ENCODE measurements at places on chromosomes 6 and 20.

DNA sequence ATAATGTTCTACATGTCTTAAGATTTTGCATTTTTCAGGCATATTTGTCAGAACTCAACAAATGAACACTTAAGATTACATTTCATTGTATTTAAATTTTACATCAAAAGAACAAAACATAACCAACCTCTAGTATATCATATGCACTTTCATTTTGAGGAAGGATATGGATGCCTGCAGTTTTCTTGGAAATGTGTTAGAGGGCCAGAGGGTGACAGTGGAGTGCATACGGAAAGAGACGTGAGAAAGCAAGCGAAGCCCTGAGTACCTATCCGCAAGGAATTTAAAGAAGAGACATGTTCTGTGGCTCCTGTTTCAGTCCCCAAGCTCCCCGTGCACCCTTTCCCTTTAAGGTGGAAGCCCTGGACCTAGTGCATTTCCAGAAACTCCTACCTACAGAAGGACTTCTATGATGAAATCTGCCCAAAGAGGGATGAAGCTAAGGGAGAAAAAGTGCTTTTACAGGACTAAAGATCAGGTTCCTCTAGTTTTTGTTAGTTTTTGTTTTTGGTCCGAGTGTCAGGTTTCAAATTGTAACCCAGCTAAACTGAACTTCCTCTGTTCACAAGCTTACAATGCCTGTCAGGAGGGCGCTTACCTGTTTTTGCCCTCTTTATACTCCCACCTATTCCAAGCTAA lies 38.8 kb downstream of the EZR start:
- DNase-seq, result no peak

DNA sequence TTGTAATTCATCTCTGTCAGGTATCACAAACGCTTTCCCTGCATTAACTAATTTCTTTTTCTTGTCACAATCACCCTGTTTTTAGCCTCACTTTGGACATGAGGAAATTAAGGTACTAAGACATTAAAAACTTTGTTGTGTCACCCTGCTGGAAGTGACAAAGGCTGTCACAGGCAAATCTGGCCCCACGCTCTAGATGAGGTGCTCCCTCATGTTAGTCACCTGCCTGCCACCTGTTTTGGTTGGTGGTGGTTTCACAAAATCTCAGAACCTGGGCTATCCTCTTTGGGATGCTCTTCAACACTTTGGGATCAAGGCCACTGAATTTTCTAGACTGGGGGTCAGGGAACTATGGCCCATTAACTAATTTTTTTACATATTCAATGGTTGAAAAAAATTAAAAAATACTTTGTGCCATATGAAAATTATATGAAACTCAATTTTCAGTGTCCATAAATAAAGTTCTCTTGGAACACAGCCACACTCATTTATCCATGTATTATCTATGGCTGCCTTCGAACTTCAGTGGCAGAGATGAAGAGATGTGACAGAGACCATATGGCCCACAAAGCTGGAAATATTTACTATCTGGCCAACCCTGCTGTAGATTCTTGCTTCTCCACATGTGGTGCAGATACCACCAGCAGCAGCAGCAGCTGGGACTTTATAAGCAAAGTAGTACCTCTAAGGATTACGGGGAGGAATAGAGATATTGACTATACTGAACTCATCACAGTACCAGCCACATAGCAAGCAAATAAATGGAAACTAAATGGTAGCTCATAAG lies 16.1 kb upstream of the TNFAIP3 start:
- no peak for DNase-seq

DNA sequence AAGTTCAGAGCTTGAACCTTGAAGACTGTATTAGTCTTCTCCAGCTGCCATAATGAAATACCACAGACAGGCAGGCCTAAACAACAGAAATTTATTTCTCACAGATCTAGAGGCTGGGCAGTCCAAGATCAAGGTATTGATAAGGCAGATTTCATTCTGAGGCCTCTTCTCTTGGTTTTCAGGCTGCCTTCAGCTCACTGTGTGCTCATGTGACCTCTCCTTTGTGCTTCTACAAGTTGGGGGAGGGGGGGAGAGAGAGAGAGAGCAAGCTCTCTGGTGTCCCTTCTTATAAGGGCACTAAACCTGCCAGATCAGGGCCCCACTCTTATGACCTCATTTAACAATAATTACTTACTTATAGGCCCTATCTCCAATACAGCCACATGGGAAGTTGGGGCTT lies 102.6 kb upstream of the RSPO3 start:
- DNase-seq, result no peak

- DNase-seq, result no peak
These were observed 153.7 kb downstream of the OR2B2 start for GRCh38 chr6:27758491-27758890.

- DNase-seq, result no peak
These were observed 20.4 kb downstream of the IL20RA start for GRCh38 chr6:137024237-137024990.

DNA sequence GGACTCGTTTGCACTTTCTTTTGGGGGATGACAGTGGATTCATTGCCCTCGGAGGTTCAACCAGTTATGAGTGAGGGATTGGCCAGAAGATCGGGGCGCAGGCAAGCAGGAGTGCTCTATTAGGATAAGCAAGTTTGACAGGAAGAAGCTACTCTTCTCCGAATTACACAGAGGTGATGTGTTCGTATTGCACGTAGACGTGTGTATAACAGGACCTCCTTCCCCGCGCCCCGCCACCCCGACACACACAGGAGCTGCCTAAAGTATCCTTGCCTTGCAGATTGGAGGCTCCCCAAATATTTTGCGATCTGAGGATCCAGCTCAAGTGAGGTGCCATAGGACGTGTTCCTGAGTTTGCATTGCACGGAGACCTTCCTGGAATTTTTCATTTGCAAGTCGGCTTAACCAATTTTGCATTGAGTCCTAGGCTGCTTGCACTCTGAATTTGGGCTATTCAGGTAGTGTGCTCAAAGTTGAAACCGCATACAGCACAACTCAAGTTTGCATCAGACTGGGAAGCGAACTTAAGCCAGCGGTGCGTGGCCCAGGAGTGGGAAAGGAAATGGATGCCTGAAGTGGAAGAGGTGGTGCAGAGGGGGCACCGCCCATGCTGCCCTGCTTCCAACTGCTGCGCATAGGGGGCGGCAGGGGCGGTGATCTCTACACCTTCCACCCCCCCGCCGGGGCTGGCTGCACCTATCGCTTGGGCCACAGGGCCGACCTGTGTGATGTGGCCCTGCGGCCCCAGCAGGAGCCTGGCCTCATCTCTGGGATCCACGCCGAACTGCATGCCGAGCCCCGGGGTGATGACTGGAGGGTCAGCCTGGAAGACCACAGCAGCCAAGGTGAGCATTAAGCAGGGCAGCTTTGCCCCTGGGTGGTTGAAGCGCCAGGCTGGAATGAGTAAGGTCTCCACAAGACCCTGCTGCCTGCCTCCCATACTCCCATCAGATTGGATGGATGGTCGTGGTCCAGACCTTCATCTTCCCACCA lies 770 bp downstream of the TCF19 start:
- DNase-seq, result no peak

DNA sequence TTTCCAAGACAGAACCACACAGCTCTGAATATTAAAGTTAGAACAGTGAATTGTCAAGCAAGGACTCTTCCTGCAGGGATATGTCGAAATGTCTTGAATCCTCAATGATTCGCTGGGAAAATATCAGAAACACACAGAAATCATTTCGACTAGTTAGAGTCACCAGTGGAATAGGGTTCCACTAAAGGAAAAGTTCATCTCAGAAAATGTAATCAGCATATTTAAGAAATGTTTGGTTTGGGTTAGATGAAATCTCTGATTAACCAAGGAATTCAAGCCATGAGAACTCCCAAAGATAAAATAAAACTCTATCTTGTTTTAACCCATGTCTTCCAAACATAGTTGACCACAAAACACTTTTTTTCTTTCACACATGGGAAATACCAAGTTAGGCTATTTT lies 621.0 kb upstream of the NRSN1 start:
- DNase-seq, result no peak

- no peak for DNase-seq
These were observed 60.6 kb upstream of the CCN6 start for GRCh38 chr6:111993342-111993741.

- no peak for DNase-seq
These were observed 119.3 kb downstream of the LPA start for GRCh38 chr6:160544802-160545201.

DNA sequence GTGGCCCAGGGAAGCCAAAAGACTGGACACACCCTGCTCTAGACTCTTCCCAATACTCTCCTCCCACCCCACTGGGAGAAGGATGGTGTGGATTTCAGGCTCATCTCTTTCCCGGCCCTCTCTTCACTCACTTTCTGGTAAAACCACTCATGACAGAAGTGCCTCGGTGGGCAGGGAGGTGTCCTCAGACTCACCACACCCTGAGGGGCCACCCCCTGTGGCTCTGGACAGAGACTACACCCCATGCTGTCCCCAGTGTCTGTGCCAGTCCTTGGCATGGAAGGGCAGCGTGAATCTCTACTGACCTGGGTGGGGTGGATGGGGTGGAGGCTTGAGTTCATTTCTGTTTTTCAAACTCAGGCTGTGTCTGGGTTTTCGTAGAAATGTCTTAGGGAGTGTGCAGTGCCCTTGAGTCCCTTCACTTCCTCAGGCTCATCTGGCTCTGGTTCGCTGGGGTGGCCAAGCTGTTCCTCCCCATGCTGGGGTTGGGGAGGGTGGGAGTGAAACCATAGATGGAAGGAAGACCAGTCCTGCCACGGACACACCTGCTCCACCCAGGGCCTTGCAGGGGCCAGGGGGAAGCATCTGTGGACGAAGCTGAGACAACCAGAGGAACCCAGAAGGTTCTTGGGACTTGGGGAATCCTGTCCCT lies 59.1 kb downstream of the EZR start:
- DNase-seq, result no peak

- no peak for DNase-seq
These were observed 33.0 kb upstream of the HFE start for GRCh38 chr6:26053992-26054780.

- no peak for DNase-seq
These were observed 1.2 kb upstream of the HMGA1 start for GRCh38 chr6:34235307-34236130.

DNA sequence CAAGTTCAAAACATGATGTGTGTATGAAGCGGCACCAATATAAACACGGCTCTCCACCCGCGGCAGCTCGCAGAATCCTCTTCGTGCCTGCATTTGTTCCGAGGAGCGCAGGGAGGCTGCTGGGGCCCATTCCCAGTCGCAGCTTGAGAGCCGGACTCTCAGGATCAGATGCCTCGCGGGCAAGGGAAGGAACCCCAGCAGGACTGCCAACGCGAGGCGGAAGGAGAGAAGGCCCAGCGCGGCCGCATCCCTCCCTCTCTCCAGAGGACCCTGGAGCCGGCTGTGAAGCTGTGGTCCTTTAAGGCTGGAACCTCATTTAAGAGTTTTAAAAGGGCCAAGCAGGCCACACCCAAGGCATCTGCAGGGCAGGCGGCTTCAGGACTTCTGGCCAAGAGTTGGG lies 44.2 kb upstream of the ZBP1 start:
- DNase-seq, result no peak

DNA sequence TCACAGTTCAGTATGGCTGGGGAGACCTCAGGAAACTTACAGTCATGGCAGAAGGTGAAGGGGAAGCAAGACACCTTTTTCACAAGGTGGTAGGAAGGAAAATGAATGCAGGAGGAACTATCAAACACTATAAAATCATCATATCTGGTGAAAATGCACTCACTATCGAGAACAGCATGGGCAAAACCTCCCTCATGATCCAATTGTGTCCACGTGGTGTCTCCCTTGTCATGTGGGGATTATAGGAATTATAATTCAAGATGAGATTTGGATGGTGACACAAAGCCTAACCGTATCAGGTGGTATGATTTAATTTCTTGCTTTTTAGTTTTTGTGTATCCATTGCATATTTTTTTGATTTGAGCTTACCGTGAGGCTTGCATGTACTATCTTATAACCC lies 133.2 kb upstream of the SYNCRIP start:
- DNase-seq, result no peak

DNA sequence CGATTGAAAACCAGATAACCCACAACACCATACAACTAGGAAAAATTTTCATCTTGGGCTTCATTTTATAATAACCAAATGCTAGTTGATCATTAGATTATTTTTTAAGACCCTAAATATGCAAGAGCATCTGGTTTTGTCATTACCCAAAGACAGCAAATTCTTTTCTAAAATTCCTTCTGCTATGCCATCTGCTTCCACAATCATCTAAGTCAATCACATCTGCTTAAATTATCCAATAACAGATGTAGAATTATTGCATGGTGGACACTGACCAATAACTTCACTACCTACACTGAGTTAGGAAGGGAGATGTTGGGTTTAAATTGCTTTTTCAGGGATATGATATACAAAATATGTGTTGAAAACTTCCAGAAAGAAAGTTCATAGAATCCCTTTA lies 41.9 kb downstream of the PKHD1 start:
- no peak for DNase-seq
